ENCODE measurements at places on chromosomes 3 and 15.

GRCh38 chr3:107218864-107219269, 158.4 kb upstream of the CCDC54 start:
- DNase-seq, result no peak

- no peak for DNase-seq
Observed at GRCh38 chr3:9681723-9682081, 21.9 kb upstream of the CPNE9 start.

DNA sequence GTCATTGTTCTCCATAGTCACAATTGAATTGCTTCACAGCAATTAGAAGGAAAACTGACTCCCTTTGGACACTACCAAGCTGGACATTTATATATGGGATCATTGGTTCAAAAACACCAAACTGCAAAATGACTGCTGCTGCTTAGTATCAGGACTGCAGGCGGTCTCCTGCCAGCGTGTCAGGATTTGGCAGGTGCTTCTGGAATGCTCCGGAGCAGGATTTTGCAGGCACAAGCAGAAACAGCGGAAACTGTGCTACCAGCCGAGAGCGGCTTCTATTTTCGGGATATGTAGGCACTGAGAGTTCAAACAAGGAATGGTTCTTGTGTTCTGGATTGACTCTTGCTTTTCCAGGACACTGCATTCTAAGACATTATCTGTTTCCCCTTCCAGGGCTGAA, 95.5 kb downstream of the SSR3 start:
- DNase-seq, result no peak

DNA sequence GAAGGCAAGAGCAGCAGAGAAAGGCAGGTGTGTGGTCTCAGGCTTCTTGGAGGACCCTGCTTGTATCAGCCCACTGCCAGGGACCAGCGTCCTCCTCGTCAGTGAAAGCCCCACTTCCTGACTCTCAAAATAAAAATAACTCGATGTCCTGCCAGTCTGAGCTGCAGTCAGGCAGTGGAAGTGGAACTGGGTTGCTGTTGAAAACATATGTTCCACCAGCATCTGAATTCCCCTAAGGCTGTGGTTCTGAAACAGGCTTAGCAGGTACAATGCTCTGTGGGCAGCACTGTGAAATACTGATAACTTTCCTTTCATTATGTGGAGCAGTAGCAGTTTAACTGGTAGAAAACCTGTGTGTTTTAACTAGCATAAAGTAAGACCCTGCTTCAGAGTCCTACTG, 121.6 kb upstream of the EIF1B start:
- no peak for DNase-seq

- no peak for DNase-seq
Observed at GRCh38 chr3:33001889-33002288, 50.4 kb downstream of the CCR4 start.

GRCh38 chr3:33758864-33759263, 39.6 kb upstream of the PDCD6IP start:
- no peak for DNase-seq

DNA sequence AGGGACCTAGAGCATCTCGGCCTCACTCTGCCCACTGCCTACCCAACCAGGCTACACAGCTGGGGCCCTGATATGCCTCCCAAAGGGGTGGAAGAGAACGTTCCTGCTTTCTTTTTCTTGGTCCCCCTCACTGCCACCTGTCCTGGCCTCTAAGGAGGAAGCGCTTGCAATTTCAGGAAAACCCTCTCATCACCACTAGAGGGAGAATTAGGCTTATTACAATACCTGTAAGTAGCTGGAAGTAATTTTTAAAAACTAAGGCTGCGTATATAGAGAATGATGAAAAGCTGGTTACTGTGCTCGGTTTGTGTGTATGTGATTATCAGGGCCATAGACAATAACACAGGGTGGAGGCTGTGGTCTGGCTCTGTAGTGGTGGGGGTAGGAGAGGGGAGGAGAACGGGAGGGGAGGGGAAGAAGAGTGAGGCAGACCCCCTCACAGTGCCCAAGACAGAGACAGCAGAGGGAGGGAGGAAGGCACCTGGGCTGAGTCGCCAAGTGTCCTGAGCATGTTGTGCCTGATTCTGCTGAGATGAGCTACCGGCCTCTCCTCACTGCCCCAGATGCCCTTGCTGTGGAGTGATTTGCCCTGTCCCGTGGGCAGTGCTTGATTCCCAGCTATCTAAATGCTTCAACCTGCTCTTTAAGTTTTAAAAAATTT, 3.3 kb downstream of the GABRG3 start:
- DNase-seq, result no peak

- DNase-seq, result no peak
Observed at GRCh38 chr3:11764931-11765363, 81.7 kb downstream of the TAMM41 start.
